Psoas muscle (tissue), 8 donors: ENCODE measurements at places on chromosomes 4 and X. TPM values are rescaled to one million over a fixed set of nuclear protein-coding genes. Genes with fewer than 3 reads are reported as not detected.

The AFF1 gene
- total RNA-seq, result 149 TPM

The CLIC2 gene
- 3.2 TPM for total RNA-seq

The S100G gene
- not detected for total RNA-seq

- no peak for DNase-seq
These were observed 190.2 kb upstream of the GK2 start for GRCh38 chr4:79598214-79598613.

- DNase-seq, result no peak
These were observed 69.6 kb downstream of the KIT start for GRCh38 chr4:54727346-54727745.
